Left ventricle myocardium superior (tissue), 1 donor: ENCODE measurements at places on chromosomes 2 and 18. TPM values are rescaled to one million over a fixed set of nuclear protein-coding genes. Genes with fewer than 3 reads are reported as not detected.
A peak's percentile ranks its signal among the peaks of the same experiment; 100 is the strongest.

DNA sequence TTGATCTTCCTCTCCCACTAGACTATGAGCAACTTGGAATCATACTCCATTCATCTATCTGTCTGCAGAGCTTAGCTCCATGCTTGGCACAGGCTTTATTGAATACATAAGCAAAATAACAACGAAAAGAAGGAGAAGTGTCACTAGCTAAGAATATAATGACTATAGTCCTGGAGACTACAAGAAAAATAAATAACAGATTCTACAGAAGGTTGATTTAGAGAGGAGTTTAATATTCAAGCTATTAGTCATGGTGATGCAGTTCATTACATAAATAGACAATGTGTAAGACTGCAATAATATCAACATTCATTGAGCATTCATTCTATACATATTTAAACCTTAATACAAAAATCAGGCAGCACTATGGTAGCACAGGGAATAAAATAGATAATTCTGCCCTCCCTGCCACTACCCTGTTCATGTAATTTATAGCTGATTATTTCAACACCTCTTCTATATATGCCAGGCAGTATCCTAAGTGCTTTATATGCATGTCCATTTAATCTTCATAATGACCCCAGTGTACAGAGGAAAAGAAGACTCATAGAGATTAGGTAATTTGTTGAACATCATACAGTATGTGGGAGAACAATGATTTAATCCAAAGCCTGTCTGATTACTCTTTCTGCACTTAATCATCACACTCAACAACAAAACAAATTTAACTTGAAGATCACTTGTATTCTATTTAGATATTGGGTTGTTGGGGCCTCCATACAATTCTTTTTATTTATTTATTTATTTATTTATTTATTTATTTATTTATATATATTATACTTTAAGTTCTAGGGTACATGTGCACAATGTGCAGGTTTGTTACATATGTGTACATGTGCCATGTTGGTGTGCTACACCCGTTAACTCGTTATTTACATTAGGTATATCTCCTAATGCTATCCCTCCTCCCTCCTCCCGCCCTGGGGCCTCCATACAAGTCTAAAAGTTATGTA, 165.3 kb downstream of the RNF152 start:
- DNase-seq = no peak

DNA sequence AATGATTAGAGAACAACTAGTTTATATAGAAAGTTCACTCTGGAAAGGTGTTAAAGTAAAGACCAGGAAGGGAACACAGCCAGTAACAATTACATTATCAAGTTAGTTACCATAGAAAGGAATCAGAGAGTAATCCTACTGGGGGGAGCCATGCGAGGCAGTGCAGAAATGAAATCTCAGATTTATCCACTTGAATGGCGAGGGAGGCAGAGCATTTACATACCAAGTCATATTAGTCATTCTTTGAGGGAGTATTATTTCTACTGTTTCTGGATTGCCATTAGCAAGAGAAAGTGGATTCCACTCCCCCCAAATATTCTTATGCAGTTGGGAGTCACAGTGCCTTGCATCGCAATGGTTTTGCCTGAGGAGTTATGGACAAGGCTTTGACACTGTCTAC, 472.7 kb upstream of the TRIB2 start:
- DNase-seq = no peak

- DNase-seq = no peak
Observed at GRCh38 chr2:99810225-99810624, 320.4 kb upstream of the REV1 start.

DNA sequence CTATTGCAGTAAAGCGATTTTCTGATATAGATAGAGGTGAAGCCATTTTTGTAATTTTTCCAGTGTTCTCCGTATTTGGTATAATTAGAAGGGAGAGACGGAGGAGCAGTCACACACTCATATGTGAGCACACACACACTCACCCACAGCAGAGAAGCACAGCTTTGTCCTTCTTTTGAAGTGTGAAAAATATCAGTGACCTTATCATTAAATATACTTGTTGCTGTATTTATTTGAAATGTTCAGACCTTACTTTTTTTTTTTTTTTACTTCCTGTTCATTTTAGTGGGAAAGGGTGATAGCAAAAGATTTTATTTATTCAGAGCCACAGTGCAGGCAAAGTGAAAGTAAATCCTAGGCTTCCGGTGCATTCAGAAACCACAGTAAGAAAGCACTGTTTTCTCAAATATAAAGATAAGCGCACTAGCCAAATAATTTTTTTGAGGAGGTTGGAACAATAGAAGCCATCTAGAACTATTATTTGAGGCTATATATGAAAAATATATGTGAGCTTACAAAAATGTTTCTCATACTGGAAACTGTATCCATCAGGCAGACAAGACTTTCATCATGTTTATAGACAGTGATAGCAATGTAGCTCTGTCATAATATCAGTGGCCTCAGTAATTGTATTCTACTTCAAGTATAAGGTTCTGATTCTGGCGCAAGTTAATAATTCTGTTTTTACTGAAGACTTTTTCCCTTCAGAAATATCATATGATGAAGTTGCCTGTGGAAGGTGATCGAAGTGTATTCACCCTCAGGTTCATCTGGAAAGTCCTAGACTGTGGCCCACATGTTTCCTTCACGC, 37.2 kb downstream of the TSHZ1 start:
- no peak for DNase-seq

DNA sequence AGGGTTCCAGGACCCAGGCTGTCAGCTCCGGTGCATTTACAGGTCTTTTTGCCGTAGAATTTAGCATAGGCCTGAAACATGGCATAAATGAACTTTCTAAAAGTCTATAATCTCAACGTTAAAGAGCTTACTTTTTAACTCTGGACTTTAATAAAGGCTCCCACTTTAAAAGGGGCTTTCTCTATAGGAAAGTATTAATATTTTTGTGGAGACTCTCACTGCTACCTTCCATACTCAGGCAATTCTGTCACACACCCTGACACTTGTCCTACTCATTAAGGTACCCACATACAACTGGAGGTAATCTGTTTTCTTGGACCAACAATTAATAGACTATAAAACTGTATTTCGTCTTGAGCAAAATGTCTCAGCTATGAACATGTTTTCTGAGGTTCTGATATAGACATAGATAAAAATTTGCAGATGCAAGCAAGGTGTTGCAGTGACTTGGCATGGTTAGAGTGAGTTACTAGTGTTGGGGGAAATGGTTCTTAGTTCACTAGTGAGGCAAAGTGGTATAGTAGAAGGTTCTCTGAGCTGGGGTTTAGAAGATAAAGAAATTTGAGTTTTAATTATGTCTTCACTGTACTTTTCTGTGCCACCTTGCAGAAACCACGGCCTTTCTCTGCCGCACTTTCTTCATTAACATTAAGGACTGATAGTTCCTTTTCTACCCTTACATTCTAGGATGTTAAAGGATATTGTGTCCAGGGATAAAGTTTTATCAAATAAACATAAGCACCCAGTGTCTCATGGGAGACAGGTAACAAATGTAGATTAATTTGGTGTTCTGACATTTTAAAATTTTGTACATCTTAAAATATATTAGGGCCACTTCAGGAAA, 10.8 kb upstream of the NR4A2 start:
- no peak for DNase-seq

- no peak for DNase-seq
Observed at GRCh38 chr2:199862788-199863187, 11.8 kb upstream of the FTCDNL1 start.

DNA sequence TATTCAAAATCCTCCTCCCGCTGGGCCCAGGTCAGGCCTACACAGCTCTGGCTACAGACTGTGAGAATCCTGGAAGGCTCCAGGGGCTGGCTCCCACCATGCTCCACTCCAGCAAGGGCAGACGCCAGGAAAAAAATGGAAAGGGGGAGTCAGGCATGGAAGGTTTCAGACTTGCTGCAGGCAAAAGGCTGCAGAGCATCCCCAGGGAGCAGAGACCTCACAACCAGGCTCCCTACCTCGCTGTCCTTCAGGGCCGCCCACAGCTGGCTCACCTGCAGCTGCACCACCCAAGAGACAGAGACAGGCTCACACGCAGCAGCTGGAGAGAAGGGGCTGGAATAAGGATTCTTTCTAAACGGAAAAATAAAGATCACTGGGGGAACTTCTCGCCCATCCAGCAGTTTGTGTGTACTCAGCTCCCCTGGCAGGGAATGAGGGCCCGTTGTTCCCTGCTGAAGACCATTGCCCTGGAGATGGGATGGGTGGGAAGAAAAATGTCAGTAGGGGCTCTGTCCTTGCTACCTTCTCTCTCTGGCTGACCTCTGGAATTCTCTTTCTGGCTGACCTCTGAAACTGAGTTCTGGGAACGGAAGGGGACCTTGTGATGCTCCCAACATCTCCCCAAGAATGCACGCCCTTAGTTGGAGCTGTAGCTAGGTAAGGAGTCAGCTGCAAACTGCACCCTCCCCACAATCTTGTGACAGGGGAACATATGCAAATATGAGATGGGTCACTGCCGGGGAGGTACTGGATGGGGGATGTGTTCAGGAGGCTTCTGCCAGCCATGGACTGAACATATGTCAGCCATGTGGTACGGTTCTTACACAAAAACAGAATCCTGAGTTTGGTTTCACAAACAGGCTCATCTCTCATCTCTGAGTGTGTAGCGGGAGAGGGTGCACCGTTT, 34.5 kb downstream of the BCL2 start:
- no peak for DNase-seq

DNA sequence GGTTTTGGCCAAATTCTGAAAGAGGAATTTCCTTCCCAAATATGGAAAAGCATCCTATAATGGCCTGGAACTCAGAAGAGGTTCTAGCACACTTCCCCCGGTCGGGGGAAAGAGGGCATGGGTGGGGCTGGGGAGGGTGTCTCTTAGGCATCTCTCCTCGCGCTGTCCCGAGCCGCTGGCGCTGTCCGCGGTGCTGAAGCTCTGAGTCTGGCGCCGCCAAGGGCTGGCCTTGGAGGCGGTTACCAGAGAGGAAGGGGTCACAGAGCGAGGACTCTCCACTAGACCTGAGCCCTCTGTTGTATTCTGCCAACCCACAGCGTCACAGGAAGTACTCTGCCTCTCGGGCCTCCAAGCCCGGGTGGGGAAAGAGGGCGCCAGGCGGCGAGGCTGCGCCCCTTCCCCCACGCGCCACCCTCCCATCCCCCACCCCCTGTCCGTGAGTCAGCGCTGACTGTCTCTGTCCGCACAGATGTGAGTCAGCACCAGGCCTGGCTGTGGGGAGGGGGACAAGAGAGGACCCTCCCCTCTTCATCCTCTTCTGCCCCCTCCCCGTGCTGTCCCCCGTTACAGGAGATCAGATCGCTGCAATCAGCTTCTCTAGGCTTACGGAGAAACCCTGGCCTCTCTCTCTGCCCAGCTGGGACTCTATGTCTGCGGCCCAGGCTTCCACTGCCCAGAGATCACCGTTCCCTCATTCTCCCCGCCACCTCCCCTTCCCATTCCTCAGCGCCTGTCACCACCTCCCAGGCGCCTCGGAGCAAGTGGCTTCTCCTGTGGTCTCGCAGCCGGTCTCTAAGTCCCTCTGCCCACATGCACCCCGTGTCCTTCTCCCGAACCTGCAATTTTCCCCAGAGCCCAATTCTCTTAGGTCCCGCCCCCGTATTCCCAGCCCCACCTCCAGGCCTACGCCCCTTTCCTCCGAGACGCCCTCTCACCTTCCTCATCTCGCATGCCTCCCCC, 779 bp downstream of the PTPRN start:
- peak; percentile 83 for DNase-seq

- DNase-seq = no peak
Observed at GRCh38 chr2:42523341-42523740, 29.6 kb upstream of the KCNG3 start.

Gene DSG1
- 0.77 TPM for total RNA-seq

DNA sequence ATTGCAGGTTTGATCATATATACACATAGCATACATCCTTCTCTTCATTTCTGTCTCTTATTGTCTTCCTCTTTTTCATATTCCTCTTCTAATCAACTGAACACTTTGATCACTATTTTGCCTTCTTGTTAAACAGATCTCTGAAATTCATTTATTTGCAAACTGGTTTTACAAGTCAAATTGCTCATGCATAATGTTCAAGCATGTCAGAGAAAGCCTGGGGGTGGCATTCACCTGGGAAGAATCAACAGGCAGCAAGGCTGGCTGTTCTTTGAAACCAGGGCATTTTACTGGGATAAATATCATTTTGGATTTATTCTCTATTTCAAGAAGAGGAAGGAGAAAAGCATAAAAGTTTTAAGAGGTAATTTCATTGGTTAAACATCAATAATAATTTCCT, 66.9 kb upstream of the LRATD1 start:
- DNase-seq = no peak

Gene KCNG3
- not detected for total RNA-seq

- peak; percentile 37 for DNase-seq
Observed at GRCh38 chr2:216339456-216340279, 32.6 kb downstream of the MARCHF4 start.

GRCh38 chr2:238426568-238427434, at the start of gene ASB1:
Gene ASB1, plus strand, starts transcription at chr2:238426927. Its CDS starts 144 bp downstream, at chr2:238427071.
- peak; percentile 88 for DNase-seq

Gene DPYSL5
- total RNA-seq = not detected

DNA sequence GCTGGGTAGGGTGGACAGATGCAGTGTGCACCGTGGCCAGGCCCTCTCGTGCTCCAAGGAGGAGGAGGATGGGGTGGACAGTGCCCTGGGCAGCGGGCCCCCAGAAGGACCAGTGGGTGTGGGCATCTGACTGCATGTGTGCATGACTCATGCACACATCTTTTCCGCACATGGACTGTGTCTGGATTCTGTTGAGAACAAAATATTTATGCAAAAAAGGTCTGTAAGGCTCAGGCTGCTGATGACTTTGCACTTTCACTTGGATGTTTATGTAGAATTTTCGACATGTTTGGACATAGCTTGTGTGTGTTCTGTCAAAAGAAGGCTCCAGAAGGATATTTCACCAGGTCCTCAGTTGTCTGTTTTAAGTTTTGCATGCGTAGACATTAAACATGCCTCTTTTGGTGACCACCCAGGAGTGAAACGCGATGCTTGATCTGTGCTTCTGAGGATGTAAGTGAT, 45.6 kb downstream of the MTCL1 start:
- no peak for DNase-seq

DNA sequence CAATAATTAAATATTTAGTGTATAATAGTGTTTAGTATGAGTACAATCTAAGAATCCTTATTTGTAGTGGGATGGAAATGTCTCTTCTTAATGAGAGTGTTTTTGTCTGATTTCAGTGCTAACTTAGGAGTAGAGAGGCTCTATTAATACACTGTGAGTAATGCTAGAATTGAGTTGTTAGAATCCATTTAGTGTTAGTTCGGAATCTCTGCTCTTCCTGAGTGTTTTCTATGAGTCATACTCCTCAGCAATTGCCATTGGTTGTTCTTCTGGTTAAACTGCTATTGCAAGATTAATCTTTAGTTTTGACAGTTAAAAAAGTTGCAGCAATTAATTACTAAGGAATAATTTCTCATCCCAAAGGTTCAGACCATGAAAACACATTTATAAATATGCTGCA, 828.6 kb upstream of the POU3F3 start:
- DNase-seq = no peak

DNA sequence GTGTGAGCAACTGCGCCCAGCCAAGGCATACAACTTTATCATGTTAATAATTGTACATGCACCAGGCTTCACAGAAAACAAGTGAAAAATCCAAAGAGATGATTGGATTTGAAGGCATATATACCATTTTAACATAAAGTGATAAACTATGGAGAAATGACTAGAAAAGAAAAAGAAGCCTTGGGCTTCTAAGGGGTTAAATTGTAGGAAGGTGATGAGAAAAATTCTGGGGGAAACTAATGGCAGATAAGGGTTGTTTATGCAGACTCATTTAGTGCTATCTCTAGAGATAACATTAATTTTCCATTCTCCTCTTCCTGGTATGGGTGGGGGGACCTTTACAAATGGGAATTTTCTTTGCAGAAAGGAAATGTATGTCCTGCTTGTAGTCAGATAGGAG, 154.0 kb downstream of the TMEM17 start:
- no peak for DNase-seq

Gene NOSTRIN
- 11.5 TPM for total RNA-seq

Gene CCDC121
- total RNA-seq = 6.5 TPM

Gene SERPINB13
- not detected for total RNA-seq

Gene LYG1
- 0.77 TPM for total RNA-seq

Gene MFSD2B
- total RNA-seq = not detected
